Neural progenitor cell (in vitro differentiated cells): ENCODE measurements at places on chromosomes 6 and 20. TPM values are rescaled to one million over a fixed set of nuclear protein-coding genes. Genes with fewer than 3 reads are reported as not detected.

- no peaks in the 10 kb centered on the region for H3K27me3 ChIP-seq
- no peak overlapping the region for H3K4me3 ChIP-seq
- DNase-seq = peak; percentile 80
- H3K27ac ChIP-seq = no peak overlapping the region
- H3K36me3 ChIP-seq = no peaks in the 10 kb centered on the region
- peaks cover 17% of the 10 kb centered on the region for H3K4me1 ChIP-seq
Measured at GRCh38 chr20:63381781-63382431, 20.8 kb upstream of the CHRNA4 start.

GRCh38 chr6:101605426-101605825 lies 211.9 kb downstream of the GRIK2 start:
- H3K27me3 ChIP-seq = no peaks in the 10 kb centered on the region
- H3K4me1 ChIP-seq = peaks cover 9% of the 10 kb centered on the region
- no peak overlapping the region for H3K4me3 ChIP-seq
- DNase-seq = no peak
- no peak overlapping the region for H3K27ac ChIP-seq
- no peaks in the 10 kb centered on the region for H3K36me3 ChIP-seq

GRCh38 chr6:22925920-22926789 lies 356.8 kb downstream of the HDGFL1 start:
- no peak for DNase-seq
- H3K4me3 ChIP-seq = no peak overlapping the region
- H3K36me3 ChIP-seq = no peaks in the 10 kb centered on the region
- no peaks in the 10 kb centered on the region for H3K27me3 ChIP-seq

- H3K27ac ChIP-seq = no peak overlapping the region
- no peak overlapping the region for H3K4me3 ChIP-seq
- peaks cover 40% of the 10 kb centered on the region for H3K27me3 ChIP-seq
- DNase-seq = no peak
Measured at GRCh38 chr6:36383606-36384005, 3.9 kb downstream of the ETV7 start.

DNA sequence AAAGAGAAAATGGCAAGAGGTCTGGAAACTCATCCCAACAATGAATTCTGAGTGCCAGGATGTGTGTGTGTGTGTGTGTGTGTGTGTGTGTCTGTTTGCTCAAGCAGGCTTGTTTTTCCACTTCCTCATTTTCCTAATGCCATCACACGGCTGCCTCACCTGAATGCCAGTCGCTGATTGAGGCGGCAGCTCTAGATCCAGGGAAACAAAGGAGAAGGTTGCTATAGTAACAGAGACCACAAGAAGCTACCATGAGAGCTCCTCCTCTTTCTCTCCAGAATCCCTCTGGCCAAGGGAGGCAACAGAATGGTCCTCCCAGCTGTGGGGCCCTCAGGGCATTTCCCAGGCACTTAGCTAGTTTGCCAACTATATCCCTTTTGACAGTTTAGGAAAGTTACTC lies 241.1 kb upstream of the TSHZ2 start:
- H3K4me1 ChIP-seq = peaks cover 12% of the 10 kb centered on the region
- peaks cover 3% of the 10 kb centered on the region for H3K36me3 ChIP-seq
- H3K4me3 ChIP-seq = no peak overlapping the region
- H3K27me3 ChIP-seq = no peaks in the 10 kb centered on the region
- DNase-seq = peak; percentile 78
- no peak overlapping the region for H3K27ac ChIP-seq

DNA sequence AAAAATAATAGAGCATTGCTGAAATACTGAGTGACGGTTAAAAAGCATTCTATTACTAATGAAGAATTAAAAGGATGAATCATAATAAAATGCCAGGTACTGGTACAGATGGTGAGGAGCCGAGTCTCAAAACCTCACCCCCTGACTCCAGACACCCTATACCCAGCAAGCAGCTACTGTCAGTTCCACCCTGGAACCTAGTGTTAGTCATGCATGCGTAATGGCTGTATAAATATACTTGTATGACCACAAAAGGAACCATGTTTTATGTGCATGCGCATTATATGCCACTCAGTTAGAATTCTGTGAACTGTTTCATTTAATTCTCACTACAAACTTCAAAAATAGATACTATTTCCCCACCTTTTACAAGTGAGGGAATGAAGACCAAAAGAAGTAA lies 568.7 kb upstream of the RNF217 start:
- H3K27ac ChIP-seq = no peak overlapping the region
- no peaks in the 10 kb centered on the region for H3K27me3 ChIP-seq
- no peaks in the 10 kb centered on the region for H3K4me1 ChIP-seq
- no peak overlapping the region for H3K4me3 ChIP-seq

Gene C6orf52
- total RNA-seq = 0.45 and 2.9 TPM in 2 replicates

- DNase-seq = no peak
- H3K4me1 ChIP-seq = peaks cover 6% of the 10 kb centered on the region
- no peaks in the 10 kb centered on the region for H3K27me3 ChIP-seq
- no peak overlapping the region for H3K4me3 ChIP-seq
- no peaks in the 10 kb centered on the region for H3K36me3 ChIP-seq
Measured at GRCh38 chr6:13470238-13471140, 16.9 kb downstream of the GFOD1 start.

Gene DEFB125
- not detected in 2 replicates for total RNA-seq

Gene IMPG1
- total RNA-seq = not detected in 2 replicates

- H3K27me3 ChIP-seq = no peaks in the 10 kb centered on the region
- H3K4me1 ChIP-seq = peaks cover 5% of the 10 kb centered on the region
- no peak overlapping the region for H3K4me3 ChIP-seq
- H3K36me3 ChIP-seq = no peaks in the 10 kb centered on the region
Measured at GRCh38 chr6:89221971-89222711, 5.0 kb upstream of the GABRR1 start.

GRCh38 chr6:40894962-40895799 lies 143.8 kb downstream of the UNC5CL start:
- H3K4me1 ChIP-seq = no peaks in the 10 kb centered on the region
- no peaks in the 10 kb centered on the region for H3K36me3 ChIP-seq
- H3K4me3 ChIP-seq = no peak overlapping the region
- no peaks in the 10 kb centered on the region for H3K27me3 ChIP-seq
- DNase-seq = peak; percentile 79
- H3K27ac ChIP-seq = no peak overlapping the region

DNA sequence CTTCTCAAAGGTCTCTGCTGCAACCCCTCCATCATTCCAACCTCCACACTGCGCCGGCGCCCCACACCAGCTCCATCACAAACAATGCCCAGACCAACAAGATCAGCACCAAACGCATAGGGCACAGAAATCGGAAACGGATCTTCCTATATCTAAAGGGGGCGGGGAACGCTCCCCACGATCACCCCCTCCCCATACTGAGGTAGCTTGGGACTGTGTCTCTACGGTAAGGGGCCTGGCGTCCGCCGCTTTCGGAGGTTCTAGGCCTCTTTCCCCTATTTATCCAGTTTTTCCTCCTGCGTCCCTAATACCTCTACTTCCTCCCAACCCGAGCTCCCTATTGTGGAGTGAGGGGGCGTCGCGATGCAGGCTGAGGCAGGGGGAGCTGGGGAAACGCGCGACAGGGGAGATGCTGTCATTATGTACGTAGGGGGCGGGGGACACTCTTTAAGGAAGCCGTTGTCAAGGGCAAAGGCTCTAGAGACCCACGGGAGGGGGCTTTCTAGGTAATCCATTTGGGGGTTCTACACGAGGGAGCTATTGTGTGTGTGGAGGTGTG lies 909 bp downstream of the DNAAF9 start:
- H3K27ac ChIP-seq = no peak overlapping the region
- no peaks in the 10 kb centered on the region for H3K36me3 ChIP-seq
- DNase-seq = peak; percentile 60
- H3K27me3 ChIP-seq = no peaks in the 10 kb centered on the region
- H3K4me3 ChIP-seq = peak overlapping the region; percentile 72

DNA sequence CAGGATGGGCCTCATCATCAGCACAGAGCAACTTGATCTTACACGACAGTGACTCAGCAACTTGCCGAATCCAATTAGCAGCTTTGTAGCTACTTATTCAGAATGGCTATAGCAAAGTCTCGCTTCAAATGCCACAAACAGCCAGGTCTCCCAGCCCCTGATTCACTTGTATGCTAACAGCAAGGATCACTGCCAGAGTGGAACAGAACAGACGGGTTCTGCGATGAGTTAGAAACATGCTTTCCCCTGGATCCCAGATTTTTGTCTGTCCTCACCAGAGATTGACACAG lies 254.4 kb downstream of the NRN1 start:
- no peak overlapping the region for H3K4me3 ChIP-seq
- H3K27me3 ChIP-seq = no peaks in the 10 kb centered on the region
- no peaks in the 10 kb centered on the region for H3K36me3 ChIP-seq
- DNase-seq = peak; percentile 76

DNA sequence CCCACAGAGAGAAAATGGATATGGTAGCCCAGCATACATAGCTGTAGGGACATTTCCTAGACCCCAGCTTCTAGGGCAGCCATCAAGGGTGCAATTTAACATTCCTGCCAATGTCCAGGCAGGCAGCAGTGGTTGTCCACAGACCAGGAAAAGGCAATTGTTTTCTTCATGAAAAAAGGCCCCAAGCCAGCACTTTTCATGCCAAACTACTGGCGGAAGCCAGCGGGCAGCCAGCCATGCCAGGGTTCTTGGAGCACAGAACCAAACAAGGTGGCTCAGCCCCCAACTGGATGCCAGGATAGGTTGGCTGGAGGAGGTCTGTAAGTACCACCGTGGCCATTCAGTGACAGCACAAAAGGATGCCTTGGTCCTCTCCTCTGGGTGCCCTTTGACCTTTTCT lies 94.6 kb downstream of the BANF2 start:
- no peak overlapping the region for H3K27ac ChIP-seq
- H3K4me1 ChIP-seq = no peaks in the 10 kb centered on the region
- H3K36me3 ChIP-seq = no peaks in the 10 kb centered on the region
- H3K4me3 ChIP-seq = no peak overlapping the region
- no peak for DNase-seq

- no peak overlapping the region for H3K27ac ChIP-seq
- H3K4me1 ChIP-seq = no peaks in the 10 kb centered on the region
- H3K4me3 ChIP-seq = no peak overlapping the region
- no peak for DNase-seq
Measured at GRCh38 chr6:139567095-139567494, 192.6 kb upstream of the CITED2 start.

DNA sequence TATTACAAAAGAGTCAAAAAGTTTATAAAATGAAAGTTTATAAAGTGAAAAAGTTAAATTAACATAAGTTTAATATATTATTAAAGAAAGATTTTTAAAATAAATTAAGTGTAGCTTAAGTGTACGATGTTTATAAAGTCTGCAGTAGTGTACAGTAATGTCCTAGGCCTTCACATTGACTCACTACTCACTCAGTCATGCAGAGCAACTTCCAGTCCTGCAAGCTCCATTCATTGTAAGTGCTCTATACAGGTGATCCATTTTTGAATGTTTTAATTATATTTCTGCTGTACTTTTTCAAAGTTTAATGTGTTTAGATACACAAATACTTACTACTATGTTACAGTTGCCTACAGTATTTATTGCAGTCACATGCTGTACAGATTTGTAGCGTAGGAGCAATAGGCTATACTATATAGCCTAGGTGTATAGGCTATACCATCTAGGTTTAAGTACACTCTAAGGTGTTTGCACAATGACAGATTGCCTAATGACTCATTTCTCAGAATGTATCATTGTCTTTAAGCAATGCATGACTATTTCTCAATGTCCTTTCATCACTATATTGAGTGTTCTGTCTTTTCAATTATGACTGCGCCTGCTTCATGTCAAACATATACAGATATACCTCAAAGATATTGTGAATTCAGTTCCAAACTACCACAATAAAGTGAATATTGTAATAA lies 1110.3 kb upstream of the MAP3K7 start:
- H3K4me1 ChIP-seq = no peaks in the 10 kb centered on the region
- H3K27me3 ChIP-seq = no peaks in the 10 kb centered on the region
- H3K36me3 ChIP-seq = no peaks in the 10 kb centered on the region
- H3K27ac ChIP-seq = no peak overlapping the region

Gene FAM209B
- not detected in 2 replicates for total RNA-seq

Gene CRISP2
- total RNA-seq = not detected in 2 replicates

GRCh38 chr6:138485005-138485545 lies 14.2 kb downstream of the NHSL1 start:
- H3K27me3 ChIP-seq = no peaks in the 10 kb centered on the region
- H3K4me1 ChIP-seq = peaks cover 27% of the 10 kb centered on the region
- H3K27ac ChIP-seq = peak overlapping the region; percentile 21

Gene HMGCLL1
- 5.0 and 6.5 TPM in 2 replicates for total RNA-seq

- H3K4me3 ChIP-seq = no peak overlapping the region
- no peak overlapping the region for H3K27ac ChIP-seq
- no peak for DNase-seq
- H3K4me1 ChIP-seq = no peaks in the 10 kb centered on the region
- H3K36me3 ChIP-seq = no peaks in the 10 kb centered on the region
- no peaks in the 10 kb centered on the region for H3K27me3 ChIP-seq
Measured at GRCh38 chr20:51129147-51129776, 106.4 kb upstream of the KCNG1 start.

DNA sequence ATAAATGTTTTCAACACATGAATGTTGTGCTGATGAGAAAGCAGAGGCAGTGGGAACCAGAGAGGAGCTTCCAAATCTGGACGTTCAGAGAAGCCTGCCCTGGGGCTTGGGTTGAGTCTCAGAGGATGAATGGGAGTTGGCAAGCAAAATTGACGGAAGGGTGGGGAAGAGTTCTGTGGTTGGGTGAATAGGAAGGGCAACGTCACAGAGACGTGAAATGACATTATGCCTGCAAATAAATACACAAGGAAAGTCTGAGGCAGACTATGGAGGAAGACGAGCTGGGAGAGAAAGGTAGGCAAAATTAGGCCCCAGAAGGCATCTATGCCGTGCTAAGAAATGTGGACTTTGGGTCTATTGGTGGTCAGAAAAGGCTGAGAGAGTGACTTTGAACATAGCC lies 25.2 kb upstream of the SGK1 start:
- no peak for DNase-seq
- H3K27me3 ChIP-seq = no peaks in the 10 kb centered on the region
- no peaks in the 10 kb centered on the region for H3K36me3 ChIP-seq
- H3K4me3 ChIP-seq = no peak overlapping the region
- no peaks in the 10 kb centered on the region for H3K4me1 ChIP-seq

Gene SULF2
- total RNA-seq = 24.0 and 38.0 TPM in 2 replicates

DNA sequence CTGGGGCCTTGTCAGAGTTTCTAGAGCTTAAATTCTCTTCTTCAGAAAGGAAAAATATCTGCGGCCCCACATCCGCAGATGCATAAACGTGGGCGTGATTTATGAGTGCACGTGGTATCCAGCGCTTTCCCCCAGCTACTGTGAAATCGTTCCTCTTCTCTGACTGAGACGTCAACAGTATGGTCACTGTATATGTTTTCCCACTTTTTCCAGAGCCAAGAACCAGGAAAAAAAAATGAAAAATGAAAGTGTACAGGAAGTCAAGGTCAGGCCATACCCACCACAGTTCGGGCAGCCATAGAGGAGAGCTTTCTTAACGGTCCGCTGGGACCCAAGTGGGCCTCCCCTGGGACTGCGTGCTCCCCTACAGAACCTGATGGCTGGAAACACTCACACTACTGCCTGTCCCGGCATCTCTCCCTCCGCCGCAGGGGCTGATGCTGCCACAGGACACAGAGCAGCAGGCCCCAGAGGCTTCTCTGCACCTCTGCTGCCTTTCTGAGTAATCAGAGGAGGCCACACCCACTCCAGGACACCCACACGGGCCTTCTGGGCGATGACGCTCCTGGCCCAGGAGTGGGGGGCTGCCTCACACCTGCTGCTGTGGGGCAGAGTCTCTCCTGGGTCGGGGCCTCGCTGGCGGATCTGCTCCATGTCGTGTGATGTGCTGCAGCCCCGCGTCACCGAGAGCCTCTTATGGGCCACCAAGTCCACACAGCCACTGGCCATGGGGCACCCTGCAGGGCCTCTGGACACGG lies 16.4 kb upstream of the STX16 start:
- H3K4me3 ChIP-seq = no peak overlapping the region
- H3K4me1 ChIP-seq = no peaks in the 10 kb centered on the region
- no peak overlapping the region for H3K27ac ChIP-seq
- H3K36me3 ChIP-seq = no peaks in the 10 kb centered on the region
